ENCODE measurements at places on chromosomes 6 and 20.

- no peak for DNase-seq
Measured at GRCh38 chr6:90820436-90820835, 233.6 kb upstream of the MAP3K7 start.

DNA sequence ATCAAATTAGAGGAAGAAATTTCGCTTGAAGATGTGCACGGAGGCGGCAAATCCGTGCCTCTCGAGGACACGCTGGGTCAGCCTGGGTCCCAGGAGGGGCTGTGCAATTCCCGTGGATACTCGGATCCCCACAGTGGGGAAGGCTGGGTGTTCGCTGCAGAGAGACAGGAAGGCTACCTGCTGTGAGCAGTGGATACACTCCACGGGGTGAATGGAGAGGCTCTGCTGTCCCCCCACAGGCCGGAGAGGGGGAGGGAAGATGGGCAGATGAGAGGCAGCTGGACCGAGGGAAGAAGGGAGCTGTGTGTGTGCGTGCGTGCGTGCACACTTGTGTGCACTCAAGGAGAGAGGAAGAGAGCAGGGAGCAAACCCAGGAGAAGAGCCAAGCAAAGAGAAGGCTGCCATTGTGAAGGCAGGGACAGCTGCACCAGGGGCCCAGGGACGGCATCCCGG is 57.3 kb downstream of the SULF2 start:
- DNase-seq: no peak

GRCh38 chr6:168864541-168865460 is 388.8 kb downstream of the THBS2 start:
- DNase-seq: no peak

GRCh38 chr6:145086197-145086596 is 649.1 kb downstream of the EPM2A start:
- peak; percentile 83 for DNase-seq

GRCh38 chr6:87281426-87281825 is 41.0 kb upstream of the SMIM8 start:
- no peak for DNase-seq

GRCh38 chr6:16136621-16137450 is 8.0 kb downstream of the MYLIP start:
- peak; percentile 91 for DNase-seq

GRCh38 chr20:60113024-60113724 is 155.0 kb downstream of the CDH26 start:
- no peak for DNase-seq

DNA sequence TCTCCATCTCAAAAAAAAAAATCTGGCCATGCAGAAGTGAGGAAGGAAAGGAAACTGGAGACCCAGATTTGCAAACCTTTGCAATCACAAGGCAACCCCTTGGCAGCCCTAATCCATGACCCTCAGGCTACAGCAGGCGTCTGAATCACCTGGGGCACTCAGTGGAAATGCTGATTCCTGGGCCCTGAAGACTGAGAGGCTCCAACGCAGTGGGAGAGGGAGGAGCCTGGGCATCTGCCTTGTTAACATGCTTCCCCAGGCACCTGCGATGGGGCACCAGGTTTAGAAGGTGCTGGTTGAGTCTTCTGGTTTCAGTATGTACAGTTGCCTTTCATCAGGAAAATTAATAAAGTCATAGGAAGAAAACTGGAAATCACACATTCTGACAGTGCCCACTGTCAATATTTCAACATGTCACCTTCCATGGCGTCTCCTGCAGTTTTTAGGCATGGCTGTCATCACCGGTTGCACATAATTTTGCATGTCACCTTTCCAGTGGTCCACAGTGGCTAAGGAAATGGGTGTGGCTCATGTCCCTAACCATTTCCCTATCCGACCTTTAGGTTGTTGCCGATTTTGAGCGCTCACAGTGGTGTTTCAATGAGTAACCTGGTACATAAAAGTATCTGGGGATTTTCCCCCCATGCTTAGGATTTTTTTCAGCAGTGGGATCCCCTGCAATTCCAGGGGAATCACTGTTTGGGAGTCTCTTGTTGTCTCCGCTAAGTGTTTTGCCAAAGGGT is 56.9 kb downstream of the PREX1 start:
- no peak for DNase-seq

GRCh38 chr6:100593522-100593921 is 128.8 kb upstream of the SIM1 start:
- no peak for DNase-seq

DNA sequence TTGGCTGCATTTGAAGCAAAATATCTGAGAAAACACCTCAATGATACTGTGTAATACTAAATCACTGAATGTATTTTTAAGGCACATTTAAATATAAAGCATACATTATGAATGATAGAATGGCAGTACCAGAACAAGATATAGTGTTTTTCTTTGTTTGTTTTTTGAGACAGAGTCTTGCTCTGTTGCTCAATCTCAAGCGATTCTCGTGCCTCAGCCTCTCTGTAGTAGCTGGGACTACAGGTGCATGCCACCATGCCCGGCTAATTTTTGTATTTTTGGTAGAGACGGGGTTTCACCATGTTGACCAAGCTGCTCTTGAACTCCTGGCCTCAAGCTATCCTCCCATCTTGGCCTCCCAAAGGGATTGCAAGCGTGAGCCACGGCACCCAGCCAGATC is 2.3 kb upstream of the BICRAL start:
- DNase-seq: no peak

DNA sequence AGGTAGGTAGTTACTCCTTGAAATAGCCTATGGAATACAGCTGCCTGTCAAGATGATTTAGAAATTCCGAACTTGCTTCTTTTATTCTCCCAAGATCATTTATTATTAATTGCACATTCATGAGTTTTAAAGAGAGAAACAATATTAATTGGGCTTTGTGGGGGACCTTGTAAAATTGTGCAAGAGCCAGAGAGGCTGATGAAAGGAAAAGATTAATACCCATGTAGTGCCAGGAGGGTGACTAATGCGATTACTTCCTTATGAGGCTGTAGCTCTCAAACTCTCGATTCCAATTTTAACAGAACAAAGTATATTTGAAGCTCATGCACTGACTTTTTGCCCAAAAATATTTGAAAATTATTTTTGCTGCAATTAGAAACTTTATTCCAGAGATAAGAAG is 423.8 kb upstream of the ID4 start:
- DNase-seq: peak; percentile 89

DNA sequence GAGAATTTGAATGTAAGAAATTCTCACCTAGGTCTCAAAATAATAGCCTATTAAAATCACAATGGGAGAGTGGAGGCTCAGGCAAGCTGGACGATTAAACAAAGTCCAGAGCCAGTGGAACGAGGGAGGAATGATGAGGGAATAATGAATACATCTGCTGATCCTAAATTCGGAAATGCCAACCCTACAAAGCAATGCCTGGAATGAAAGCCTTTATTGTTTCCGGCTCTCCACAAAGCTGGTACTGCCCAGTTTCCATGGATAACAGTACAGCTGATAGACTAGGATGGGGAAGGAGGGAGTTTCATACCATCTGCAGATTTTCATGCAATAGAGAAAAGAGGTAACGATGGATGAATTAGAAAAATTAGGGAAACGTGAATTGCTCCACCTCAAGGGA is 356.1 kb downstream of the CBLN4 start:
- no peak for DNase-seq

GRCh38 chr20:35000311-35000921 is 44.7 kb downstream of the MYH7B start:
- no peak for DNase-seq

DNA sequence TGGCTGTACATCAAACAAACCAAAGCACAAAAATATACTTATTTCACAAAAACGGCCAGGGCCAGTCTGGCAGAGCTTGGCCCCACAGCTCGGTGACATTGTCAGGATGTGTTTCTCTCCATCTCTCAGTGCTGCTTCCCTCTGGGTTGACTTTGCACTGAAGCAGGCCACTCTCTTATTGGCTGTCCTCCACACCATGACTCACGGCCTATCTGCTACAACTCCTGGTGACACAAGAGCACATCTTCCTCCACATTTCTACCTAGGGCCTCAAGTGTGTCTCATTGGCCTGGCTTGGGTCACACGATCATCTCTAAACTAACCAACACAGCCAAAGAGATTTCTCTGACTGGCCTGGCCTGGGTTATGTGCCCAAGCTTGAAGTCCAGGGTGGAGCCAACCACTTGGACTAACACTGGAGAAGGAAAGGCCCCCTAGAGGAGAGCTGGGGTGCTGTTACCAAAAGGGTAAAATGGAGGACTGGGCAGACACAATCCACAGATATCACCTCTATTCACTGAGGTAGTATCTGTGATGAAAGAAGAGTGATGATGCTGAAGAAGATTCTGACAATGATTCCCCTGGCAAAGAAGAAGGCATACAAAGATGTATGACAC is 159.8 kb upstream of the TSHZ2 start:
- DNase-seq: peak; percentile 11

- no peak for DNase-seq
Measured at GRCh38 chr20:57805747-57806146, 95.9 kb upstream of the PMEPA1 start.

DNA sequence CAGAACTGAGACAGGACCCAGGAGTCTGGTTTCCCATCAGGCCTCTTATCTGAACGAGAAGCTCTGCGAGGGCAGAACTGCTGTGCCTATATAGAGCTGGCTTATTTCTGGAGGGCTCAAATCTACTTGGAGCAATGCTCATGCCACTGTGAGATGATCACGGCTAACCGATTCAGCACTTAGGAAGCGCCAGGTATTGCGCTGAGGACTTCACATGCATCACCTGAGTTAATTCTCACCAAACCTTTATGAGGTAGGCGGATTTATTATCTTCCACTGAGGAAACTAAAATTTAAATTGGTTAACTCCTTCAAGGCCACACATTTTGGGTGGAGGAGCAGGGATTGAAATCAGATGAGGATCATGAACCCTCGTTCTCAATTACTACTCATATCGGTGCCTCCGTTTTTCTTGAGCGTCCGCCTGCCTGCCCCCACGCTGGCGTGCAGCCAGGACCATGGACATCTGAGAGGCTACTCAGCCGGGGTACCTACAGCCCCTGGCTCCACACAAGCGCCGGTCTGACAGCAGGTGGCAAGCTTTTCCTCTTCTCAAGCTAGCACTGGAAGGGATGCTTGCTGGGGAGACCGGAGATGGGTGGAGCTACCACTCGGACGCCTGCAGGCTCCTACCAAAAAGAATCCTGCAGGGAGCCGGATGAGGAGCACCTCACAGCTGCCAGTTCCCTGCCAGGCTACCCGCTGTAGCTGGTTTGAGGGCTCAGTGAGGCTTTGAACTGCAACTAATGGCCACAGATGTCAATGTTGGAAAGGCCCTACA is 1.0 kb upstream of the PCIF1 start:
- peak; percentile 75 for DNase-seq

DNA sequence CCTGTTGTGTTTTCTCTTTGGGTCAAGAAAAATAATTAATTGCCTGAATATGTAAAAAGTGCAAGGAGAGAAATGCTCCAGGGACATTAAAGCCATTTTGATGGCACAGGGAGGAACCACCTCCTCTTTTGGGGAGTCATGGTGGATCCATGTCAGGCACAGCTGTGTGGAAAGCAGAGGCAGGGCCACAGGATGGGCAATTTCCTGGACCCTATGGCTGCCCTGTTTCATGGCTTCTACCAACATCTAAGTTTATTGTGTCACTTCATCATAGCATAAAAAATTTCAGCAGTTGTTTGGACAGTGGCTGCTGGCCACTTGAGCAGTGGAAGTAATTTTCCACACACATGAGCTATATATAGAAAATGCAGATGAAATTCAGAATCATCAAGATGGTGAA is 238.2 kb downstream of the SYNE1 start:
- DNase-seq: no peak

- peak; percentile 21 for DNase-seq
Measured at GRCh38 chr6:145895802-145896201, 68.4 kb downstream of the SHPRH start.

- DNase-seq: no peak
Measured at GRCh38 chr6:141744971-141745370, 387.8 kb upstream of the GJE1 start.

Measured in fibroblast of mammary gland (primary cell).